ENCODE measurements at places on chromosomes 6 and 20.
A peak's percentile ranks its signal among the peaks of the same experiment; 100 is the strongest.

- peak; percentile 48 for DNase-seq
Measured at GRCh38 chr6:159052720-159053119, 7.9 kb upstream of the TAGAP start.

- no peak for DNase-seq
Measured at GRCh38 chr6:104788400-104788799, 71.3 kb downstream of the HACE1 start.

GRCh38 chr20:13221313-13221672, 219 bp downstream of the ISM1 start:
- no peak for DNase-seq

- DNase-seq, result peak; percentile 19
Measured at GRCh38 chr20:58621906-58622548, 29.1 kb upstream of the STX16 start.

DNA sequence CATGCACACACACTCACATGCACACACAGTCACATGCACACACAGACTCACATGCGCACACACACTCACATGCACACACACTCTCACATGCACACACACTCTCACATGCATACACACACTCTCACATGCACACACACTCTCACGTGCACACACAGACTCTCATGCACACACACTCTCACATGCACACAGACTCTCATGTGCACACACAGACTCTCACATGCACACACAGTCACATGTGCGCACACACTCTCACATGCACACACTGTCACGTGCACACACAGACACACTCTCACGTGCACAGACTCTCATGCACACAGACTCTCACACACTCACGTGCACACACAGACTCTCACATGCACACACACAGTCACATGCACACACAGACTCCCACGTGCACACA, 36.6 kb upstream of the VSX1 start:
- no peak for DNase-seq

DNA sequence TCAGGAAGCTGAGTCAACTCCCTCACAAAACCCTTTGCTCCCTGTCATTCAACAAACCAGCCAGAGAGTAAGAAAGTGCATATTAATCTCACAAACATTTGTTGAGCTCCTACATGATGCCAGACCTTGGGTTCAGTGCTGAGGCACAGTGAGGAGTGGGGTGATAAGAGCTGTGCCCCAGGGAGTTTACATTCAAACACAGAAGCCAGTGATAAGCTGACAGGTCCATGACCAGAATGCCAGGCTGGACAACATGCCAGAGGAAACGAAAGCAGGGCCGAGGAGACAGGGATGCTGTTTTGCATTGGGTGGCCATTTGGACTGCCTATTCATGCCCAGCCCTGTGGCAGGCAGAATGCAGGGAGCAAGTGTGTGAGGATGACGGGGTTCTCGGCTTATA, 76.7 kb downstream of the LRFN2 start:
- DNase-seq, result no peak

- peak; percentile 22 for DNase-seq
Measured at GRCh38 chr20:38473367-38473795, 738 bp downstream of the RALGAPB start.

DNA sequence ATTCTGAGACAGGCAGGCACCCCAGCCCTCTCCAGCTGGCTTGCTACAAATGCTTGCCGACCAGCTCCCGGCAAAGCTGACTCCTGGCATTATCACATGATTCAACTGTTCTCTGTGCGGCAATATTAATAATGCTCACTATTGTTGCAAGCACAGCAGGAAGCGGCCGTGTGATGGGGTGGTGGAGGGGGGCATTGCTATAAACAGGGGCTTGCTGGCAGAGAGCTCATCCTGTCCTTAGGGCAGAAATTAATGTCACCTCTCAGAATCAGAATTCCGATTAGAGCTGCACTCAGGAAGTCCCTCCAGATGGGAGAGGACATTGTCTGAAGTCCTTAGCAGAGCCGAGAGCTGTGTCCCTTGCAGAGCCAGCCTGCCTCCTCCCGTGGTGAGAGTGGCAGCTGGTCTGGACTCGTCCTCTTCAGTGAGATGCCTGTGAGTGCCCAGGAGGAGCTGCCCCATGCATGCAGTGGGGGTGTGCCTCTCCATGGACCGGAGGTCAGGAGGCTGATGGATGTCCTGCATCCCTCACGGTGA, 162.5 kb downstream of the CDH4 start:
- no peak for DNase-seq

DNA sequence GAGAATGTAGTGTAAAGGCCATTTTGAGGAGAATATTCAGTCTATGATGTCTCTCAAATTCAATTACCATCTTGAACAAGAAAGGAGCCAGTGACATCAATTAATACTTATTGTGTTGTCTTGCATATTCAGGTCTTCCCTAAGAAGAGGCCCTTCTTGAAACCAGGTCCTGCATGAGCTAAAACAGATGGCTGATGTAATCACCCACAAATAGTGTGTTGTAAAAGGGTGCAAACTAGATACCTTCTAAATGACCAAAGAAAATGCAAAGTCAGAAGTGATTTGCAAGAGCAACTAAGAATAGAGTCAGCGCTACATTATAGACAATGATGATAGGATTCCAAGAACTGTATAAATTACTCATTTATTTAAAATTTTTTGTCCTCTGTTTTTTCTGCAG, 97.0 kb downstream of the BTBD3 start:
- DNase-seq, result no peak

- no peak for DNase-seq
Measured at GRCh38 chr20:47042464-47042863, 147.8 kb downstream of the EYA2 start.

DNA sequence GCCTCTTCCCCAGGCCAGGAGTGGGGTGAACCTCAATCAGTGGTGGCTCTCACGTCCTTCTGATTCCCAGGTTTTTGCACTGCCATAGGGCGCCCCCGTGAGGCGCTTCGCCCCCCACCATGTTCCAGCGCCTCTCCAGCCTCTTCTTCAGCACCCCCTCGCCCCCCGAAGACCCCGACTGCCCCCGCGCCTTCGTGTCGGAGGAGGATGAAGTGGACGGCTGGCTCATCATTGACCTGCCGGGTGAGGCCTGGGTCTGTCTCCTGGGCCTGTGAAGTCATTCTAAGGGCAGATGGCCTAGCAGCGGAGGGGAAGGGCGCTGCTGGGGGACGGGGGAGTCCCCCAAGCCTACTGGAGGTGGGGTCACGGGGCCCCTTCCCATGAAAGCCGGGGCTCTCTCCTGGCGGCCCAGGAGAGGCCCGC, 4.5 kb downstream of the TP53INP2 start:
- DNase-seq, result peak; percentile 72

DNA sequence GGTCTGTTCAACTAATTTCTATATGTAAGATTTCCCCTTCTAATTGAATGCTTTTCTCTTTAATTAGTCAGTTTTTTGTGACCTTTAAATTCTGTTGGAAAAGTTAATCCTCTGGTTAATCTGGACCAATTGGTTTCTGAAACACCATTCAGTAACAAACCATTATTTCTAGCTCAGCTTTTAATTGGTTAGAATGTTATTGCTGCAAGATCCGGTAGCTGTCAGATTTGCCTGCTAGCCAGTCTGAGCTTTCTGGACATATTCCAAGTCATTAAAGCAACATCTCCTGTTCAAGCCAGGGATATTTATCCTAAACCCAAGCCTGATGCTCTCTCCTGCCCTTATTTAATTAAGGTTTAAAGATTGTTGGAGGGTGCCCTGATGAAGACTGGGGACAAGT, 55.1 kb upstream of the FBXL4 start:
- DNase-seq, result no peak

GRCh38 chr6:155143578-155144106, 120.2 kb upstream of the CLDN20 start:
- DNase-seq, result no peak

DNA sequence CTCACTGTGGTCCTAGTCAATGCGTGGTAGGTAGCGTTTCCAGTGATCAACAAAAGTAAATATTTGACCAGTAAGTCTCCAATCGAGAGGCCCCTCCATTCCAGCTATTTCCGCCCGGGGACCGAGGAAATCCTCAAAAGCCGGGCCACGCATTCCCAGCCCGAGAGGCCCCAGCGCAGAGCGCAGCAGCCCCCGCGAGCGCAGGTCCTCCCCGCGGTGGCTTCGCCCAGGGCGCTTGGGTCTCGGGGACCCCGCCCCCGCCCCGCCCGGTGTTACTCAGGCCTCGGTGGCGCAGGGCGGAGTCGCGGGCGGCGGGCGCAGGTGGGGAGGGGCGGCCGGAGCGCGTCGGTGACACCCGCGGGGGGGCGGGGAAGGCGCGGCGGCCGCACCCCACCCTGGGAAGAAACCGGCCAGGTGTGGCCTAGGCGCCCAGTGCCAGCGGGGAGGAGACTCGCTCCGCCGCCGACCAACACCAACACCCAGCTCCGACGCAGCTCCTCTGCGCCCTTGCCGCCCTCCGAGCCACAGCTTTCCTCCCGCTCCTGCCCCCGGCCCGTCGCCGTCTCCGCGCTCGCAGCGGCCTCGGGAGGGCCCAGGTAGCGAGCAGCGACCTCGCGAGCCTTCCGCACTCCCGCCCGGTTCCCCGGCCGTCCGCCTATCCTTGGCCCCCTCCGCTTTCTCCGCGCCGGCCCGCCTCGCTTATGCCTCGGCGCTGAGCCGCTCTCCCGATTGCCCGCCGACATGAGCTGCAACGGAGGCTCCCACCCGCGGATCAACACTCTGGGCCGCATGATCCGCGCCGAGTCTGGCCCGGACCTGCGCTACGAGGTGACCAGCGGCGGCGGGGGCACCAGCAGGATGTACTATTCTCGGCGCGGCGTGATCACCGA, at the start of gene DSP:
TSS of gene DSP (plus strand) at position 497 of the 890 bp plus-strand sequence. CDS start at position 742, 245 bp downstream.
- DNase-seq, result no peak

GRCh38 chr6:127435626-127436220, 23.5 kb downstream of the KIAA0408 start:
- DNase-seq, result no peak

GRCh38 chr6:13292774-13293173, 35.6 kb downstream of the TBC1D7 start:
- no peak for DNase-seq

Measured in NAMALWA (cell line).